Fibroblast of the conjunctiva (primary cell): ENCODE measurements at places on chromosomes 16 and 17.

DNA sequence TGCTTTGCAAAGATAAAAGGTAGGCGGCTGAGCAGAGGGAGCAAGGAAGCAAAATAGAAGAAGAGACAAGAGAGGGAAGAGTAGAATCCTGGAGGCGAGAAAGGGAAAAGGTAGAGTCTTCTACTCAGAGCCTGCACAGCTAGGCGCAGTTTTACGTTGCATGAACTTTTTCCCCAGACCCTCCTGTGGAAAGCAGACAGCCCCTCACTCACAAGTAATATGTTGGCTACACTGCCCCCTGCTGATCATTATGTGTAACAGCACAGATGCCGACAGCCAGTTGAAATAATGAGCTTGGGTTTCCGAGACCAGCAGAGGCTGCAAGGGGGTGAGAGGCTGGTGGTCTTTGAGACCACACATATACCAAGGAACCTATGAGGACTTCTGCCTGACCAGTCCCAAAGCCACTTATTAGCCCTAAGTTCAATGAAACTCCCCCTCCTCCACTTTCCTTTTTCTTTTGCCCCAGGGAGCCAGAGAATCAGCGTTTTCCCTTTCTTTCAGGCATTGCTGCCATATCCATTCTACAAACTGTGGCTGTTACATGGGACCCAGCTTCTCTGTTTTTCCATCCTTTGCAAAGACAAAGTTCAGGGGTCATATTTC is 22.5 kb upstream of the CMTR2 start:
- DNase-seq = no peak

DNA sequence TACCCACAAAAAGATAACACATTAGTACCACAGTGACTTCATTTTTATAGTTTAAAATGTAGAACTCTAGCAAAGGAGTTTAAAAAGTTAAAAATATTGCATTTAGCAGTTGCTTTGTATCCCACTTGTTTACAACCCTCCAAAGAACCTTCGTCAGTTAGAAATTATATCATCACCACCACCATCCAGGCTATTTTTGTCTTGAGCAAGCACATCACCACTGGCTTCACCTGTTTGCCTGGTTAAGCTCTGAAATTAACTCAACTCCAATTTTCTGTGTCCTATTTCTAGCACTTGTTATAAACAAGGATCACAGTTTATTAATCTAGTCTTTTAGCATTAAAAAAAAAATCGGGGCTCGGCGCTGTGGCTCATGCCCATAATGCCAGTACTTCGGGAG is 6.1 kb downstream of the GLYR1 start:
- no peak for DNase-seq

DNA sequence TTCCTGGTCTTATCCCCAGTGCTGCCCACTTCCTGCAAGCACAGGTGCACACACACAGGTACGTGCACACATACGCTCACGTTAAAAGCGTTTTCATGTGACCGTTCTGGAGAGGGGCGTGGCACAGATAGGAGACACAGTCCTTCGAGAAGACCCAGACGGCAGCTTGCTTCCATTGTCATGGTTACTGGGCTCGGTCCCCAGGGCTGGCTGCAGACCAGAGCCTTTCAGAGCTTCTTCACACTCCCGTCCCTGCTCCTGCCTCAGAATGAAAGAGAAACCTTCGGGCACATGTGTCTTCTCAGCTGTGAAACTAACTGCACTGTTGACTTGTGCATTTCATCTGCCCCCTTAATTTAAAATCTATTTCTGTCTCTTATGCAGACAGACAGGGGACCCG is 154.2 kb downstream of the PITPNC1 start:
- DNase-seq = no peak

- no peak for DNase-seq
Measured at GRCh38 chr16:13138528-13138927, 237.1 kb downstream of the SHISA9 start.

DNA sequence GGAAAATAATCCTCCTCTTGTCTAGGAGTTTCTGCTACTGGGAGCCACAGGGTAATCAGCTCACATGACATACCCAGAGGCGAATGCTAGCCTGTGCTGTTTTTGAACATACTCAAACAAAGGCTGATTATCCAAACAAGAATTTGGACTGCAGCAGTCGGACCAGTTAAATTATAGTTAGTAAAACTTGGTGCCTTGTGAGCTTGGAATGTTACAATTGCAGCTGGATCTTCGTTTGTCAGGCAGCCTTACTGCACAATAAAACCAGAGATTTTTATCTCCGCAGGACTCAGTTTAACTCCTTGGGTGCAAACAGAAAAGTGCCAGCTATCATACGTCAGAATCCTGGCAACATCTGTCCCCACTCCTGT is 163.8 kb upstream of the TBX2 start:
- DNase-seq = no peak
